ENCODE measurements at places on chromosomes 6 and 20.

- no peak for DNase-seq
Observed at GRCh38 chr20:35120012-35120701, 27.0 kb downstream of the EDEM2 start.

- DNase-seq, result no peak
Observed at GRCh38 chr20:63045991-63046390, 39.2 kb upstream of the BHLHE23 start.

DNA sequence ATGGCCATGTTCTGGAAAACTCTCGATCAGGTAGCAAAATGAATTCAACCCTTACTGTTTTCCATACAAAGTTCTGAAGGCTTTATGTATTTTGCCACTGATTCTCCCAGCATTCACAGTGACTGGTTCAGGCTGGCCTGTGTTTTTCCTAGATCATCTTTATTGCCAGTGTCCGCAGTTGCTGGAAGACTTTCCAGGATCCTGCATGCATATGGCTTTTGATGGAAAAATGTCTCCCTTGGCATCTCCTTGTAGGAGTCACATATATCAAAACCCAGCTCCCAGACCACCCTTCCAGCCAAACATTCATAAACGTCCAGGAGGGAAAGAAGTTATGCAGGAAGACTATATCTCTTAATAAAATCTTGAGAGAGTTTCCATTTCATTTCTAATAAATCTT is 588.8 kb downstream of the MAFB start:
- no peak for DNase-seq

GRCh38 chr6:148890652-148891404 is 144.0 kb downstream of the UST start:
- no peak for DNase-seq

Data from NCI-H2171 treated with DMSO at 0.1 percent for 48 hours (cell line).